ENCODE measurements at places on chromosomes 1 and 21. TPM values are rescaled to one million over a fixed set of nuclear protein-coding genes. Genes with fewer than 3 reads are reported as not detected.

PPIAL4G gene
- not detected for total RNA-seq

CDK18 gene
- 35.3 TPM for total RNA-seq

POMGNT1 gene
- 82.6 TPM for total RNA-seq

DNA sequence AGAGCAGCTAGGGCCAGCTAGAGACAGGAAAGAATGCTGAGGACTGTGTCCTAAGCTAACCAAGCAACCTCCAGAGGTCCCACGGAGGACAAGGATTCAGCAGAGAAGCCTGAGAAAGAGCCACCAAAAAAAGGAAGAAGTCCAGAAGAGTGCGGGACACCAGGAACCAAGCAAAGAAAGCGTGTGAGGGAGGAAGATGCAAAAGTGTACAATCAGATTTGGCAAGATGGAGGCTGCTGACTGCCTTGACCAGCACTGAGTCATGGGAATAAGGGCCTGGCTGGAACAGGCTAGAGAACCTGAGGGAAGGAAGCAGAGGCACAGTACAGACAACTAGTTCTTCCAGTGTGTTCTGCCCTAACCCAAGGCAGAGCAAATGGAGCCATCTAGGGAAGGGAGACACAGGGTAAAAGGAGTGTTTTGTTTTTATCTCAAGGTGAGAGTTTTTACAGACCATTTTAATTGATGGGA, 18.5 kb downstream of the TP53BP2 start:
- no peak for DNase-seq
- H3K4me1 ChIP-seq: peaks cover 27% of the 10 kb centered on the region
- peaks cover 6% of the 10 kb centered on the region for H3K36me3 ChIP-seq

- no peaks in the 10 kb centered on the region for H3K27me3 ChIP-seq
- no peaks in the 10 kb centered on the region for H3K36me3 ChIP-seq
- peak; percentile 31 for DNase-seq
- no peak overlapping the region for H3K27ac ChIP-seq
Observed at GRCh38 chr1:116881879-116882520, 27.7 kb upstream of the PTGFRN start.

- no peak overlapping the region for H3K27ac ChIP-seq
- H3K27me3 ChIP-seq: no peaks in the 10 kb centered on the region
- H3K4me1 ChIP-seq: no peaks in the 10 kb centered on the region
Observed at GRCh38 chr1:71610476-71610875, 529.6 kb upstream of the ZRANB2 start.

GRCh38 chr1:97174039-97174704, 452.6 kb downstream of the PTBP2 start:
- no peaks in the 10 kb centered on the region for H3K36me3 ChIP-seq
- H3K4me1 ChIP-seq: 0 out of 2 replicates have a peak, but pooled peaks cover 9% of the 10 kb centered on the region
- no peaks in the 10 kb centered on the region for H3K27me3 ChIP-seq
- DNase-seq: peak; percentile 60
